ENCODE measurements at places on chromosomes 6 and 20.
A peak's percentile ranks its signal among the peaks of the same experiment; 100 is the strongest.

GRCh38 chr20:43909720-43910119 is 4.9 kb upstream of the TOX2 start:
- DNase-seq: no peak

DNA sequence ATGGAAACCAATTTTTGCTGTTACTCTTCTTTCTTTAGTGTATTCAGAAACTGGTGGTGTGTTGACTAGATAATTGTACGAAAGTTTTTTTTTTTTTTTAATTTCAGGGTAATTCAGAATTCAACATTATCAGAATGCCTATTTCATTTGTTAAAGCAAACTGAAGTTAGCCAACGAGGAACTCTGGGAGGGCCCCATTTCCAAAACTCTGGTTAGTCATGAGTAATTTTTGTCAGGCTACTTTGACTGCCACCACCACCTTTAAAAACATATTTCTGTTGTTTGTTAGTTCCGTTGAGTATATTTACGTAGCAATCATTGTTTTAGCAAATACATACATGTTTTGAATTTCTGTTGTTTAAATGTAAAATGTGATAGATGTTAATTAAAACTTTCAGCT is 763 bp downstream of the ZKSCAN8 start:
- no peak for DNase-seq

DNA sequence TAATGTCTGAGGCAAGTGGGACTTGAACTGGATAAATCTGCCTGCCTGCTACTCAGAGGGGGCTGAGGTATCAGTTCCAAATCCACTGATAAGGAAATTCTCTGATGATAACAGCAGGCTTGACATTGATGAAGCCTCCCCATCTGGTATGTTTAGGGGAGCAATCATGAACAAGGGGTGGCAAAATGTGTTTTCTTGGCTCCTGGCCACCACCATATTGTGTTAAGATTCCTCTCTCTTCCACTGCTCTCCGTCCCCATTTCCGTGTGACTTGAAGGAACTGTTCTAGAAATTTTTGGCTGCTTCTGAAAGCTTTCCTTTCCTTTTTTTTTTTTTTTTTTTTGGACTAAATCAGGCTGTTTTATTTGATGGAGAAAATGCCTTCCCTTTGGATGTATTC is 335.3 kb upstream of the NRSN1 start:
- no peak for DNase-seq

- peak; percentile 24 for DNase-seq
Measured at GRCh38 chr6:6565069-6565468, 23.5 kb upstream of the LY86 start.

DNA sequence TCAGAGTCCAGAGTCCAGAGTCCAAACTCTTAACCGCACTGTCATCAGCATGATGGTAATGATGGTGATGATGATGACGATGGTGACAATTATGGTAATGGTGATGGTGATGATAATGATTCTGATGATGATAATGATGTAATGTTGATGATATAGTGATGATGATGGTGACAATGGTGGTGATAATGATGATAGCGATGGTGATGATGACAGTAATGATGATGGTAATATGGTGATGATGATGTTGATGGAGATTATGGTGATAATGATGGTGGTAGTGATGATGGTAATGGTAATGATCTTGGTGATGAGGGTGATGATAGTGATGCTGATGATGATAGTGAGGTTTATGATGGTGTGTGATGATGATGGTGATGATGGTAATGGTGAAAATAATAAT is 367.8 kb upstream of the CDH4 start:
- no peak for DNase-seq

GRCh38 chr20:8535403-8536261 is 403.6 kb downstream of the PLCB1 start:
- peak; percentile 69 for DNase-seq

- DNase-seq: no peak
Measured at GRCh38 chr6:113925378-113925777, 45.6 kb downstream of the HDAC2 start.

DNA sequence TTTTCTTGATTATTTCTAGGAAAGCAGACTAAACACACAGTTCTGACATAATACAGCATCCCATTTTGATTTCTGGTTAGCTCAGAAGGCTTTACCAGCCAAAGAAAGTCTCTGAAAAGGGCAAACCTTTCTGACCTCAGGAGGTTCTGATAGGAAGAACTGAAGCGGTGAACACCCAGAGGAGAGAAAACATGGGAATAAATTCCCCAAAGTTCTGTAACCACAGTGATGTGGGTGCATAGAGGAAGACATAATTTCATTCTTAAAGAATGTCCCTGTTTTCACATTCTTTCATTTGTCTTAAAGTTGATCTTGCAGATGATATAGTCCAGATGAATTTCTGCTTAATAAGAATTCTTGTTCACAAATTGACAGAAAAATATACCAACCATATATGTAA is 60.3 kb downstream of the RSPO3 start:
- no peak for DNase-seq

DNA sequence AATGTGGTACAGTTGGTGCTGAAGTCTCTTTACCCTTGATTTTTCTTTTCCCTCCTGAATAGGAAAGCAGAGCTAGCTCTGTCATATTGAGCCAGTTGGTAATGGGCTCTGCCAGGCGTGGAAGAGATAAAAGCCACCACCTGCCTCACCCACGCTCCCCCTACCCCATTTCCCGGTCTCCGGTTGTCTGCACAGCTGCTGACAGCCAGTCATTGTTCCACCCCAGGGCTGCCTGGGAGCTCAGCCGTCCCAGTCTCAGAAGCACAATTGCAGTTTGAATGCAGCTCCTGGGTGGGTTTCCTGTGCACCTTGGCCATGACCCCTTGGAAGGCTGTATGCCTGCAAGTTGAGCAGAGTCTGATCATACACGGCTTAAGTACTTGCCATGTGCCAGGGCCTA is 675.2 kb upstream of the FLRT3 start:
- DNase-seq: peak; percentile 96

DNA sequence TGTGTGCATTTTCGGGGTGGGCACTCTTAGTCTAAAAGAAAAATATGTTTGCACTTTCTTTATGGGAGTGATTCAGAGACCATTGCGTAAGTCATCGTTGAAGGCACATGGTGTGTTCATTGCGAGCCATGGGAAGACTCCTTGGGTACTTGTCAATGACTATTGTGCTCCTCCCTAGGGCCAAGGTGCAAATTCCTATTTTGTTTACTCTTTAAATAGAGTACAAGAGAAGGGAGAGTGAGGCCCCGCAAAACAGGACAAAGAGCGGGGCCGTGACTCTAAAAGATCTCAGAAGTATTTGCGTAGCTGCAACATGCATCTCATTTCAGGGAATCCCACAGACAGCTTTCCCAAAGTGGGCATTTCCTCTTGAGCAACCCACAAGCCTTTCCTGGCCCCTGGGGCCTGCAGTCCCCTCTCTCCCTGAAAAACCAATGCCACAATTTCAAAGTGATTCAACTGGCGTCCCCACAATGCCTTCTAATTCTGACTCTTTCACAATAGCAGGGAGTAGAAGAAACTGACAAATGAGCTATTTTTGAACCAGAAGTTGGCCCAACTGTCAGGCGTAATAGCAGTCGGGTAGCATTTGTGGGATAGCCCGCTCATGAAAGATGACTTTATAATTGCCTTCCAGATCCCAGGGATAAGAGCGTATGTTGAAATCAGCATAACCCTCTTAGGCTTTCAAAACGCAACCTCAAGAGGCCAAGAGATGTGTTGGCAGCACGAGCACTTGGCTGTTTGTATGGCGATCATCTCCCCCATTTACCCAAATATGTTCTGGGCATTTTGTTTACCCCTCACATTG is 277.9 kb upstream of the BMP2 start:
- DNase-seq: peak; percentile 99

DNA sequence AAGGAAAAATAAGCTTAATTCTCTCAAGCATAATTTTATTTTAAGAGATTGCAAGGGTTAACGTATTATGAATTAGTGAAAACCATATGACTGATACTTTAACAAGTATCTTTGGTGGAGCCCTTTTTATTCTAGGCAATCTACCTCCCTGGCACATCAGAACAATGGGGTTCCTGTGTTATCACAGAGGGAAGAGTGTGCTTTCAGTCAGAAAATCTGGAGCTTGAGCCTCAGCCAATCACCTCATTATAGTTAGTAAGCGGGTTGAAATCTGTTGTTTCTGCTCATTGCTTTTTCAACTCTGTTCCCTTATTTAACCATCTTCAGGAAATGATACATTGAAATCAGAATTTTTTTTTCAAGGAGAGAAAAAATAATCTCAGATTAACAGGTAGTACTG is 391 bp downstream of the ADGRF1 start:
- peak; percentile 29 for DNase-seq

Data from NCI-H69 (cell line).